Activated T-helper 17 cell treated with anti-CD3 and anti-CD28 coated beads, Interleukin-2, amount 50 U/mL, for 72 hours (primary cell): ENCODE measurements at places on chromosomes 13 and 19.

- ATAC-seq = no peak
Measured at GRCh38 chr13:85255978-85256377, 543.2 kb downstream of the SLITRK6 start.

GRCh38 chr19:43570174-43570791 lies 5.0 kb downstream of the XRCC1 start:
- ATAC-seq = no peak

DNA sequence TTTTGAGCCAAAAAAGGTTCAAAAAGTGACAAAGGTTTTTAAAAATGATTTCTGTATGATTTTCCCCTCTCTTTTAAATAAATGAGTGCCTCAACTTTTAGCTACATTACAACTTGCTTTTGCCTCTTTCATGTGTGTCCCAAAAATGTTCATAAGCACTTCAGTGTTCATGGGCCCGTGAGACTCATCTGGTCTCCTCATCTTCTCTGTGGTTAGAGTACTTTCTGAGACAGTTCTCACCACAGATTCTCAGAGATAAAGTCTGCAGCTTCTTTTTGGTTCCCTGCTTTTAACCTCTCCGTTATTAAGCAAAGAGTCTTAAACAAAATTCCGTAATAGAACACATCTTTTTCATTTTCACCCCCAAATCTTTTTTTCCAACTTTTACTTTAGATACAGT lies 156.9 kb downstream of the DLEU7 start:
- ATAC-seq = peak; percentile 34

DNA sequence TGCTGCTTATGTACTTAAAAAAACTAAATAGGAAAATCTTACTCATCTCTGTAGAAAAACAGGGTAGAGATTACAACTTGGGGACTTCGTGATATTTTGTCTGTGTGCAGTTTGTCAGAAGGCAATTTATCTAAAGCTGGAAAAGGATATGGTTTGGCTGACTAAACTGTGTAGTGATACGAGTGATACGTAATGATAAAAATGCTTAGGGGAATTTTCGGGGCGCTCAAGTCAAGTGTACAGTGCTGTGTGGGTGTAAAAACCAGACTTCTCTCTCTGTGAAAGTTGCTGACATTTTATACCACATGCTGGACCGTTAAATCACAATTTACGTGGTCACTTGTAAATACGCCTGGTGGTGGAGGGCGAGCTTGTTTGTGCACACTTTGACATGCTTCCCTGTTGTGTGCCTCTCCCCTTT lies 221.7 kb downstream of the KCNRG start:
- ATAC-seq = peak; percentile 89

GRCh38 chr13:112248862-112249592 lies 127.1 kb upstream of the SPACA7 start:
- ATAC-seq = no peak

DNA sequence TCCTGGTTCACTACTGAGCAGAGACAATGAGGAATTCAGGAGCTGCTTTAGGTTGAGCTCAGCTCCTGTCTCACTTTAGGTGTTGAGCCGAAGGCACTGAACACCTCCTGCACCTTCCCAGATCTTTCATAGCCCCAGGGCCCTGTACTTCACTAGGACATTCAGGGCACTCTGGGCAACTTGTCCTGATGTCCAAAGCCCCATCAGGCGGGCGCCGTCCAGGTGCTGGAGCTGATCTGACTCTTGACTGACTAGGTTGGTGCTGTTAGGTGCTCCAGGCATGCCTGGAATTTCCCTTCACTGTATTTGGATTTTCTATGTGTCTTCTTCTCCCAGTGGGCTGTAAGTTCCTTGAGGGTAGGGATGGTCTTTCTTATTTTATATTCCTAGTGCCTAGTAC lies 48.4 kb upstream of the CNMD start:
- no peak for ATAC-seq

DNA sequence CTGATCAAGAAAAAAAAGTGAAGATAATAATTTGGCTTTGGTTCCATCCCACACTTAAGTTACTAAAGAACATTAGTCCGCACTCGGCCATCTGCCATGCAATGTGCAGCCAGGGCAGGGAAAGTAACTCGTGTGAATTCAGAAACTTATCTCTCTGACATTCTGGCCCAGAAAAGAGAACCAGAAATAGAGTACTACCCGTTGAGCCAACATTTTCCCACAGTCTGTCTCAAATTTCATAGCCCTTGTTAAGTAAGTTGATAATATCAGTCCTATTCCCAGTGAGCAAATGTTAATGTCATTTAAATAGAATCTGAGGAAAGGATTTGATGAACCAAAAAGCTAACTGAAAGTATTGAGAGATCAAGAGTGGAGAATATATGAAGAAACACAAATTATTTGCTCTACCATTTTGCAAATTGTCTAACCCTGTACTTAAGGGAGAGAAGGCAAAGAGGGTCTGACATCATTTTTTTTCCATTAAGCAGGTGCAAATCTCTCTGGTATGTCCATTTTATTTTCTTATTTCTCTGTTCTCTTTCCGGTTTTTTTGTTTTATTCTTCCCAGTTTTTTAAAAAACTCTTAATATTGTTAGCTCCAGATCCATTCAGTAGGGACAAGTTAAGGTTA lies 156.3 kb downstream of the NDFIP2 start:
- ATAC-seq = no peak

DNA sequence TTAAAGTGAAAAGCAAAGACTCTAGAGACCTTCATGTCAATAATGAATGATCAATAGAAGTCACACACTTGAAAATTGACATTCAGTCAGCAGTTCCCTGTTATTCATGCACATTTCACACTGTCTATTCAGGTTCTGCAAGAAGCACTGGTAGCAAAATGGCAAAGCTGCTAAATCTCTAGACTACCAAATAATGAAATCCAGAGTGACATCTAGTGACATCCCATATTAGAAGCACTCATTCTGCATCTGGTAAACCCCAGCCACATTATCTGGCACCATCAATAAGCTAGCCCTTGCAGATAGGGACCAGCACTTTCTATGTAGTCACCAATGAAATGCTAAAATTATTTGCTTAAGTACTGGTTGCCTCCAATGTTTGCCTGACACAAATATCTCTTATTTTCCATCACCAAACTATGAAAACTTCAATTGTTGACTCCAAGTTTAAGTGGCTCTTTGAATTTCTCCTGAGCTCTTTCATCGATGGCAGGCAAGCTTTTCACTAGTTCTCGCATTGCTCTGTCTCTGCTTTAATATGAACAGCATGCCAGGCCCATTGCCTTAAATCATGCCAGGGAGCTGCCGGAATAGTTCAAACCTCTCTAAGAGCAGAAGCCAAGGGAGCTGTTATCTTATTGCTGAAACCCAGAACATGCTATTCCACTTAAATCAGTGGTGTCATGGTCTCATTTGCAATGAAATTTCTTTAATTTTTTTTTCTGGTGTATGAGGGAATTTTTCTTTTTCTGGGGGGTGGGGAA lies 409.9 kb downstream of the MZT1 start:
- no peak for ATAC-seq

DNA sequence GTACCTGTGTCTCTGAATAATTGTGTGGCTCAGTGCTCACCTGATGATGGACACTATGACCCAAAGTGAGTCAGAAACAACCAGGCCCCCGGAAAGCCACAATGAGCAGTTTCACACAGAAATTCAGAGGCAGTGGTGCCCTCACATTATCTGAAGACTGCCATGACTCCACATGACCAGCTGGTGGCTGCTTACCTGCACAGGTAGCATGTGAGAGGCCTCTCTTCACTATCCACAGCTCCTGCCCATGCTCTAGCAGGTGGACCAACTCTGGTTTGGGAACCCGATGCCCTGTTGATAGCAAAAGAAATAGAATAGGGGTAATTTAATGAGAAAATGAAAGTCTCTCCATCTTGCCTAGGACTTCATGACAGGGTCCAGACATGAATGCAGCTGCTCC lies 7.2 kb downstream of the ZNF550 start:
- no peak for ATAC-seq

DNA sequence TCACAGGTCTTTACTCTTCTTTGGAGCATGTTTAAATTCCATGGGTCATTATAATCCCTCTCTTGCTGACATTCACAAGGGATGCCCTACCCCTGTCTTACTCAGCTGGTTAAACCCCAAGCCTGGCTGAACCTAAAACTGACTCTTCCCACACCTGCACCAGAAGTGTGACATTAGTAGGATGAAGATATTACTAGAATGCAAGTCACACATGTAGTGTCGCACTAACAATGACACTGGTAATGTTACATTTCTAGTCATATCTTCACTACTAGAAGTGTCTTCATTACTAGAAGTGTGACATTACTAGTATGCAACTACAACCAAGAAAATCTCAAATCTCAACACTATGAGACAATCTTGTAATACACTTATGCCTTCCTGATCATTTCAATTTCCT lies 14.2 kb downstream of the ZAR1L start:
- ATAC-seq = peak; percentile 86

GRCh38 chr19:8109890-8110662 lies 39.3 kb downstream of the FBN3 start:
- no peak for ATAC-seq

GRCh38 chr19:24048261-24048660 lies 38.7 kb upstream of the ZNF254 start:
- ATAC-seq = no peak

GRCh38 chr19:14337510-14337909 lies 43.7 kb upstream of the ADGRE5 start:
- ATAC-seq = no peak

- no peak for ATAC-seq
Measured at GRCh38 chr19:39438270-39438934, 2.7 kb upstream of the RPS16 start.

GRCh38 chr13:26500618-26501320 lies 56.7 kb upstream of the WASF3 start:
- no peak for ATAC-seq

GRCh38 chr19:41918653-41919244 lies 9.5 kb downstream of the ERFL start:
- ATAC-seq = no peak

- peak; percentile 44 for ATAC-seq
Measured at GRCh38 chr13:93848247-93848646, 621.6 kb downstream of the GPC6 start.

DNA sequence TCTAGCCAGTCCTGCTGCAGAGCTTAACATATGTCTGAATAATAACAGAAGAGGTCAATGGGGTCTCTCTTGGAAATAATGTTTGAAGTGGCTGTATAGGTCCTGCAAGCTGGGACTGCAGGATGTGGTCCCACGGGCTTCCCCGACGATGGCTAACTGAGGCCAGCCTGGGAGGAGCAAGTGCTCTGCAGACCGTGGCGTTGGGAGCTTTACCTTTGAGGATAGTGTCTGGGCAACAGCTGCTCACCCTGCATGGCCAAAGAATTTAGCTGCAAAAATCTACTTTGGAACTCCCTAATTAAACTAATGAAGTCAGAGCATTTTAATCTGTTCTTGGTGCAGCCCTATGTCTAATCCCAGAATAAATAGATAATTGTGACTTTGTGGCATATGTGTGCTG lies 18.2 kb upstream of the AMER2 start:
- ATAC-seq = no peak

DNA sequence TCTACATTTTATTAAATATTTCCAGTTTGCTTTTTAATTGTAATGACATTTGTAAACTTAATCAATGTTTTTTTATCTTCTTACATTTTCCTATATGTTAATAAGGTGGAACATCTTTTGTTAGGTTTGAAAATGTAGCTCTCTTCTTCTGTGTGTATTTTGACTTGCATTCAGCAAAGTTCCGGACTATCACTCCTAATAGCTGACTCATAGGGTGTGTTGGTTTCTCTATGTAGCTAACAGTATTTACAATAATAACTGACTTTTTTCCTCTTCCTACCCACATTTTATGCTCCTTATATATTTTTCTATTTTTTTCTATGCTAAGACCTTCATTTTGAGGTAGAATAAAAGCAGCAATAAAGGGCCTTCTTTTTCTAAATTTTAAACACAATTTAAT lies 28.1 kb downstream of the MYO16 start:
- no peak for ATAC-seq

GRCh38 chr19:45577111-45577905 lies 7.3 kb downstream of the OPA3 start:
- ATAC-seq = no peak

DNA sequence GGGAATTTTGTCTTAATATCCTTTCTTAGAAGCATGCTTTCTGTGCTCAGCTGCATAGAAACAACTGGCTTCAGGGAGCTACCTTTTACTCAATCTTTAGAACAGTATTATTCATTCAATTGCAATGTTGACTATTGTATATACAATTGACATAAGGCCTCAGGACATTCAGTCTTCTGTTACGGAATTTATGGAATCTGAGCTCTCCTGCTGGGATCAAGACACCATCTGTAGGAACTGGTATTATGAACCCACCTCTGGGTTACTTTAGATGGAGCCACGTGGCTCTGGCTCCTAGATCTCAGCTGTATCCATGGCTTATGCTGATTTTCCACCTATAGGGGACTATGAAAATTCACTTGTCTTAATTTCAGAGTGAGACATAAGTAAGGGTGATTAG lies 716.2 kb upstream of the GPC6 start:
- no peak for ATAC-seq

DNA sequence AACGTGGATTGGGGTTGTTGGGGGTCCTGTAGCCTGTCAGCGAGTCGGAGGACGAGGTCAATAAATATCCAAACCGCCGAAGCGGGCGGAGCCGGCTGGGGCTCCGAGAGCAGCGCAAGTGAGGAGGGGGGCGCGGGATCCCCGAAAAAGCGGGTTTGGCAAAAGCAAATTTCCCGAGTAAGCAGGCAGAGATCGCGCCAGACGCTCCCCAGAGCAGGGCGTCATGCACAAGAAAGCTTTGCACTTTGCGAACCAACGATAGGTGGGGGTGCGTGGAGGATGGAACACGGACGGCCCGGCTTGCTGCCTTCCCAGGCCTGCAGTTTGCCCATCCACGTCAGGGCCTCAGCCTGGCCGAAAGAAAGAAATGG lies 754 bp upstream of the SIX5 start:
- peak; percentile 32 for ATAC-seq

- no peak for ATAC-seq
Measured at GRCh38 chr19:23346696-23347095, 48.6 kb downstream of the ZNF91 start.

GRCh38 chr19:17999684-18000479 lies 8.1 kb upstream of the ARRDC2 start:
- ATAC-seq = no peak

- ATAC-seq = no peak
Measured at GRCh38 chr13:37544995-37545394, 53.6 kb downstream of the POSTN start.

- no peak for ATAC-seq
Measured at GRCh38 chr13:109344552-109345157, 441.7 kb downstream of the IRS2 start.
